Activated CD4-positive, alpha-beta T cell treated with anti-CD3 and anti-CD28 coated beads for 36 hours (primary cell): ENCODE measurements at places on chromosomes 11 and 22. TPM values are rescaled to one million over a fixed set of nuclear protein-coding genes. Genes with fewer than 3 reads are reported as not detected.

The MPZL2 gene
- 30.1 TPM for total RNA-seq

The CD3D gene
- 331 TPM for total RNA-seq

The BACE1 gene
- 1.0 TPM for total RNA-seq

The PRAME gene
- total RNA-seq = not detected

The PCSK7 gene
- total RNA-seq = 95.0 TPM

The LRRC32 gene
- total RNA-seq = 5.7 TPM

The TIMP3 gene
- total RNA-seq = not detected

The CD6 gene
- 286 TPM for total RNA-seq

The TSPAN32 gene
- total RNA-seq = 6.0 TPM

The FAT3 gene
- not detected for total RNA-seq

The SCGB1D2 gene
- total RNA-seq = not detected

The FAM180B gene
- total RNA-seq = not detected

The OSBPL5 gene
- total RNA-seq = 5.8 TPM

The PRG3 gene
- total RNA-seq = not detected

The HARBI1 gene
- total RNA-seq = 2.3 TPM

The APOA5 gene
- total RNA-seq = not detected

The SOX6 gene
- total RNA-seq = not detected

The PGM2L1 gene
- total RNA-seq = 8.8 TPM

The C22orf31 gene
- not detected for total RNA-seq

The MRPL48 gene
- total RNA-seq = 48.5 TPM

The NAALADL1 gene
- 13.6 TPM for total RNA-seq
